ENCODE measurements at places on chromosomes 1 and 21. TPM values are rescaled to one million over a fixed set of nuclear protein-coding genes. Genes with fewer than 3 reads are reported as not detected.

Gene LYPD8
- not detected for total RNA-seq

Gene ZYG11B
- total RNA-seq: 32.5 TPM

Gene NOTCH2NLA
- total RNA-seq: 71.2 TPM

Gene TRABD2B
- total RNA-seq: 6.0 TPM

Gene ZBTB8A
- total RNA-seq: 14.8 TPM

Gene TMCC2
- 6.5 TPM for total RNA-seq

Gene IL20
- not detected for total RNA-seq

Gene SLC25A44
- 15.4 TPM for total RNA-seq

Gene SPRR2E
- total RNA-seq: 1.2 TPM

Gene MARK1
- 11.8 TPM for total RNA-seq

Gene MAGOH
- 59.0 TPM for total RNA-seq

Gene CCDC185
- total RNA-seq: not detected

Gene MROH9
- total RNA-seq: not detected

Gene LCE1B
- total RNA-seq: not detected

Gene CLEC20A
- not detected for total RNA-seq

Gene UTS2
- total RNA-seq: not detected

Gene URB1
- 23.4 TPM for total RNA-seq

Gene XCL1
- 0.16 TPM for total RNA-seq

Gene NT5C1A
- total RNA-seq: not detected

DNA sequence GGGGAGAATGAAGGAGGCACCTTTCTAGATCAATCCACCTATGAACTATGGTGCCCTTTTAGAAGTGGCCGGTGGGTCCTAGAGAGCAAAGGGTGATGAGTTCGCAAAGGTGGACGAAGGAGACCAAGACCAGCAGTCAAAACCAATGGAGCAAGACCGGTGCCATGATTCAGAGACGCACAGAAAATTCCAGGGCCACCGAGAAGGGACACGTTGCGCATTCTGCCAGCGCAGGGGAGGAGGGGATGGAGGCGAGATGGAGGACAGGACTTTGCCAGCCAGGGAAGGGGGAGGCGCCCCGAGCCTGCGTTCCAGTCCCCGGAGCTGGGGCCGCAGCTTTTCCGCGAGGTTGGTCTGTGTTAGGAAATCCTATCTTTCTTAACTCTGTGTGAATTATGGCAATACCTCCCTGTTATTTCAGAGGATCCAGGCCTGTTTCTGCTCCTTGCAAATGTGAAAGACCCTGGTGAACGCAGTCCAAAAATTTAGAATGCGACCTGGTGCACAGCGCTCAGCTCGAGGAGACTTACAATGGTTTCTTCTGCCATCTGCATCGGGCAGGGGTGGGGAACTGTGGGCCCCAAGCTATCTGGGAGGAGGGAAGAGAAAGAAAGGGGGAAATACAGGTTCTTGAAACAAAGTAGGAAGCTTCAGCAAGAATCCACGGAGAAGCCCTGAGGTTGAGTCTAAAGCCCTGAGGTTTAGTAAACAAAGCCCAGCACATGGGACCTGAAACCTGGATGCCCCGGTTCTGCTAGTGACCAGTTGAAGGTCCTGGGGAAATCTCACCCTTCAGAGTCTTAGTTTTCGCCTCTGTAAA is 129.4 kb downstream of the MRPS6 start:
- peaks cover 63% of the 10 kb centered on the region for H3K4me1 ChIP-seq
- H3K4me3 ChIP-seq: peak overlapping the region; percentile 55

DNA sequence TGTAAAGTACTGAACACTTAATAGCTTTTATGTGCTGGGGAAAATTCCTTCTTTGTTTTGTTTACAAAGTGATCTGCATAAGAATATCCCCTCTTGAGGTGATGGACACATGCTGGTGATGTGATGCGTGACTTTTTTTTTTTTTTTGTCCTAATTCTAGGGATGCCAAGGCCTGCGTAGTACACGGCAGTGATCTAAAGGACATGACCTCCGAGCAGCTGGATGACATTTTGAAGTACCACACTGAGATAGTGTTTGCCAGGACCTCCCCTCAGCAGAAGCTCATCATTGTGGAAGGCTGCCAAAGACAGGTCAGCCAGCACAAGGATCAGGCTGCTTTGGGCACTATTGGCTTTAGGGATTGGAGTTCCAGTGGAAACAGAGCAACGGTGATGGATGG is 24.7 kb downstream of the ATP1A1 start:
- H3K4me1 ChIP-seq: no peaks in the 10 kb centered on the region
- no peak overlapping the region for H3K27ac ChIP-seq
- H3K4me3 ChIP-seq: no peak overlapping the region
- DNase-seq: no peak
- H3K27me3 ChIP-seq: no peaks in the 10 kb centered on the region
- peaks cover 81% of the 10 kb centered on the region for H3K36me3 ChIP-seq

GRCh38 chr1:171310661-171311087 is 3.3 kb upstream of the FMO4 start:
- no peaks in the 10 kb centered on the region for H3K36me3 ChIP-seq
- no peak overlapping the region for H3K4me3 ChIP-seq
- H3K27ac ChIP-seq: no peak overlapping the region
- peaks cover 21% of the 10 kb centered on the region for H3K4me1 ChIP-seq

DNA sequence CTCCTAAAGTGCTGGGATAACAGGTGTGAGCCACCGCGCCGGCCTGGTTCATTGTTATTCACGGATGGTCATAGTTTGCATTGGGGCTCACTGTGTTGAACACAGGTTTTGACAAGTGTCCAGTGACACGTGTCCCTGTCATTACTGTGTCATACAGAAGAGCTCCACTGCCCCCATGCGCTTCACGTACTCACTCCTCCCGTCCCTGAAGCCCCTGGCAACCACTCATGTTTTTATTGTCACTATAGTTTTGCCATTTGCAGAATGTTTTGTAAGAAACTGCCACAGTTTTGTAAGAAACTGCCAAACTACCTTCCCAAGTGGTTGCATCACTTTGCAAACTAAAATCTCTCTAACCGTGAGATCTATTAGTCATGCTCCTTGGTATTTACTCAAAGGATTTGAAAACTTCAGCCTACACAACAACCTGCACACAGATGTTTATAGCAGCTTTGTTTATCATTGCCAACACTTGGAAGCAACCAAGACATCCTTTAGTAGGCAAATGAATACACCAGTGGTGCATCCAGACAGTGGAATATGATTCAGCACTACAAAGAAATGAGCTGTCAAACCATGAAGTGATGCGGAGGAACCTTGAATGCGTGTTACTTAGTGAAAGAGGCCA is 163.2 kb upstream of the COL6A1 start:
- H3K27ac ChIP-seq: no peak overlapping the region
- no peak overlapping the region for H3K4me3 ChIP-seq
- no peak for DNase-seq
- peaks cover 14% of the 10 kb centered on the region for H3K4me1 ChIP-seq
- H3K36me3 ChIP-seq: no peaks in the 10 kb centered on the region

DNA sequence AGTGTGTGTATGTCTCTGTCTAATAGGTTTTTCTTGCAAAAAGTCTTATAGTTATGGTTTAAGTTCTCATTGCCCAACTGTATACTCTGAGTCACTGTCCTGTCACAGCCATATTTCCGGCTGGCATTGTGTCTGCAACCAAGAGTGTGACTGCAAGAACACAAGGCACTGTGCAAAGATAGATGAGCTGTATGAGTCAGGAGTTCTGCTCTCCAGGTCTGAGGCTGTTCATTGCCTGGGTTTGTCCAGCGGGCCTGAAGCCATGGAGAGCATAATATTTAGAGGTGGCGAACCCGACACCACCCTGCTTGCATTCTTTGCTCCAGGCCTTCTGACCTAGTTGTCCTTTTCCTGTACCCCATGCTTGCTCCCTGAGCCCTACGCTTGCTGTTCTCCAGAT is 50.9 kb upstream of the CNIH3 start:
- H3K4me1 ChIP-seq: no peaks in the 10 kb centered on the region
- no peak for DNase-seq
- no peak overlapping the region for H3K27ac ChIP-seq
- H3K4me3 ChIP-seq: no peak overlapping the region

GRCh38 chr1:70222716-70223235 is 1.6 kb downstream of the SRSF11 start:
- peak overlapping the region; percentile 96 for H3K27ac ChIP-seq
- DNase-seq: no peak
- H3K4me1 ChIP-seq: peaks cover 50% of the 10 kb centered on the region
- no peaks in the 10 kb centered on the region for H3K27me3 ChIP-seq

- no peaks in the 10 kb centered on the region for H3K4me1 ChIP-seq
- no peaks in the 10 kb centered on the region for H3K36me3 ChIP-seq
- no peak overlapping the region for H3K27ac ChIP-seq
- no peaks in the 10 kb centered on the region for H3K27me3 ChIP-seq
- H3K4me3 ChIP-seq: no peak overlapping the region
Observed at GRCh38 chr21:42032266-42032665, 22.1 kb upstream of the ZBTB21 start.

GRCh38 chr1:70907563-70908310 is 139.9 kb downstream of the PTGER3 start:
- peaks cover 6% of the 10 kb centered on the region for H3K27me3 ChIP-seq
- H3K27ac ChIP-seq: no peak overlapping the region
- H3K4me3 ChIP-seq: no peak overlapping the region
- no peak for DNase-seq
- H3K36me3 ChIP-seq: no peaks in the 10 kb centered on the region

DNA sequence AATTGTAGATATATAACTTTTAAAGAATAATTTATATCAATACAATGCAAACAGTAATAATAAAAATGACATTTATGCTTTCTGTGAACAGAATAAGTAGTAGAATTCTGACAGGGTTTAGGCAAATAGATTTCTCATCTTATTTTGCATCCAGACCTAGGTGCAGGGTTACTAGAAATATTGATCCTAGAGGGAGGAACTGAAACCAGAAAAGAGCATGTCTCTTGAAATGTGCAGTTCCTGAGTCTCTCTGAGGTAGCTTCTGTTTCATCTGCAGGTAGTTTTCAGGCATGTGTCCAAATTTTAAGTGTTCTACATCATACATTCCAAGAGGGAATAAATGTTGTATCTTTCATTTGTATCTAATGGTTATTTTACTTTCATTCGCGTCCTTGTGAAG is 631.9 kb upstream of the ADGRL4 start:
- H3K4me3 ChIP-seq: no peak overlapping the region
- no peak overlapping the region for H3K27ac ChIP-seq
- H3K36me3 ChIP-seq: no peaks in the 10 kb centered on the region

DNA sequence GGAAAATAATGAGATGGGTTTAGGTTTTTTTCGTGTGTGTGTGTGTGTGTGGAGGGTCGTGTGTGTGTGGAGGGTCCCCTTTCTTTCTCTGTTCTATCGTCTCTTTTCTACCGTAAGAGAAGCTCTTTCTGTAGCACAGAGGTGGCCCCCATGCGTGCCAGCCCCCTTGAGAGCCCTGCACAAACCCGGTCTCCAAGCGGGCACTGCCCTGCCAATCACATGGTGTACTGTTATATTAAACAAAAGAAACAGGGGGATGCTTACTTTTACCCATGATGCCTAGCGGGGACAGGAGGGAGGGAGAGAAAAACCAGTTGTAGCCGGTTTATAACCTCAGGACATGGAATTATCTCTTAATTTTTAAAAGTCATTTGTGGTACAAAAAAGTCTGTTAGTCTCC is 41.0 kb downstream of the GATAD2B start:
- H3K27me3 ChIP-seq: no peaks in the 10 kb centered on the region
- peaks cover 4% of the 10 kb centered on the region for H3K4me1 ChIP-seq
- no peak for DNase-seq
- H3K36me3 ChIP-seq: peaks cover 5% of the 10 kb centered on the region
- H3K27ac ChIP-seq: no peak overlapping the region

DNA sequence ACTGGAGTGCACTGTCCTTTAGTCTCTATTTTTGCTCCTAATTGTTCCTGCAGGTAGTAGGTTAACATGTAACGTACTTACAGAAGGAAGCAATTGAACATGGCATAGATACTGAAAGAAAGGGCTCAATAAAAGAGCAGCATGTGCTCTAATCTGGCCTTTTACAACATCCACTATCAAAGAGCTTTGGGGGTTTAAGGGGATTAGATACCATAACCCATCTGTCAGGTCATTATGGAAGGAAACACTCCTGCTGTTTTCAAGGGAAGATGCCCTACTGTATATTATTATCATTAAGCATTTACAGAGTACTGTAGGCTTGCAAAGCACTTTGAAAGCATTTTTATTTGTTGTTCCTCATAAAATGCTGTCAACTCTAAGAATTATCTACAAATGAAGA is 152.8 kb downstream of the TTLL7 start:
- peaks cover 7% of the 10 kb centered on the region for H3K4me1 ChIP-seq
- H3K27ac ChIP-seq: no peak overlapping the region
- no peak overlapping the region for H3K4me3 ChIP-seq
- no peak for DNase-seq

- no peaks in the 10 kb centered on the region for H3K4me1 ChIP-seq
- no peak overlapping the region for H3K4me3 ChIP-seq
- H3K36me3 ChIP-seq: peaks cover 2% of the 10 kb centered on the region
Observed at GRCh38 chr1:116545359-116545705, 25.5 kb downstream of the CD58 start.

- peaks cover 50% of the 10 kb centered on the region for H3K27me3 ChIP-seq
- DNase-seq: no peak
- no peak overlapping the region for H3K4me3 ChIP-seq
- H3K4me1 ChIP-seq: peaks cover 21% of the 10 kb centered on the region
Observed at GRCh38 chr1:221085701-221086375, 206.6 kb downstream of the HLX start.

- no peak overlapping the region for H3K27ac ChIP-seq
- H3K4me3 ChIP-seq: no peak overlapping the region
- no peaks in the 10 kb centered on the region for H3K27me3 ChIP-seq
Observed at GRCh38 chr1:205065666-205066065, 18.6 kb downstream of the TMEM81 start.

GRCh38 chr1:101158424-101158823 is 78.4 kb upstream of the S1PR1 start:
- no peaks in the 10 kb centered on the region for H3K4me1 ChIP-seq
- no peaks in the 10 kb centered on the region for H3K36me3 ChIP-seq
- no peak for DNase-seq
- H3K4me3 ChIP-seq: no peak overlapping the region

DNA sequence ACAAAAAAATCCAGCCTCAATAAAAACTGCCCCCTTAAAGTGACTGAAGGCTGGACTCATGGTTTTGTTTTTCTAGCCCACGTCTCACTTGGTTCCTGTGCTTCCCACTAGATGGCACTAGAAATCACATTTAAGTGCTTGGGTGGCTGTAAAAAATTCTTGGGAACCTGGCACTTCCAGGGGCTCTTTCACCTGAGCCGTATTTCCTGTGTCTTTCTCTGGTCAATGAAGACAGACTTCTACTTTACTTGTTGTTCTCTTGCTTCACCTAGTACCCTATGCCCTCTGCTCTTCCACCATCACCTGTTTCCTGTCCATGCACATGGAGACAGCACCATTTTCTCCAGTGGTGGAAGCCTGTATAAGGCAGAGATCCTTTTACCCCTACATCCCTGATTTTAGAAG is 20.0 kb downstream of the METTL13 start:
- DNase-seq: no peak
- no peaks in the 10 kb centered on the region for H3K27me3 ChIP-seq
- no peak overlapping the region for H3K27ac ChIP-seq
- peaks cover 5% of the 10 kb centered on the region for H3K36me3 ChIP-seq
- H3K4me3 ChIP-seq: no peak overlapping the region

Measured in mesothelial cell of epicardium (in vitro differentiated cells).